SJSA1 (cell line): ENCODE measurements at places on chromosomes 7 and 10.

DNA sequence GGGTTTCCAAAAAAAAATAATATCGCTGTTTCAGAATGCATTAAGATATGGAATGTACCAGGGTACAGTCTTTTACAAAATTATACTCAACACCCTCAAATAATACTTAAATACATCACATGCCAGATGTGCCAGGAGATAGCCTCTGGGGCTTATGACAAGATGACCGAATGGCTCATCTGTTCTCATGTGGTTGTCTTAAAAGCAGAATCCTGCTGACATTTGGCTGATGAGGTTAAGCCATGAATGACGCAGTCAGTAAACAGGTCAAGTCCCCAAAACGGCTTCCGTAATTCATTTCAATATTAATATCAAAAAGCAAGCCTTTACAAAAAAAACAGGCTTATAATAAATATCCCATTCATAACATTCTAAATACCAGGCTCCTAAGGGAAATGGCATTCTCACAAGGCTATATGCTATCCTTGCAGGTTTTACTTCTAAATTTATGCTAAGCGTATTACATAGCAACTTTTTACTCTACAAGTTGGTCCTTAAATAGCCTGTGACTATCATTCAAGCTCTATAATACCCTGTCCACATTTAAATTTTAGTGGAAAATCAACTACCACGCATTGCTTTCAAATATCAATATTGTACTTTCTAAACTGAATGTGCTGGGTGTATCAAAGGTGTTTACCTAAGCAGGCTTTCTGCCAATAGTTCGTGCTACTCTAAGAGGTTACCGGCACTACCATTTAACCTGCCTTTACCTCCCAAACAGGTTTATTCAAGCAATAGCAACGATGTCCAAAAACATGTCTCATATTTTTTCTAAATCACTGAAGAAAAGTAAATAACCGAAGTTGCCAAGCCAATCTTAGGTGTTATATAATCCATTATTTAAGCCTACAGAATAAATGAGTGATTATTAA is 15.6 kb downstream of the SMURF1 start:
- DNase-seq = no peak

DNA sequence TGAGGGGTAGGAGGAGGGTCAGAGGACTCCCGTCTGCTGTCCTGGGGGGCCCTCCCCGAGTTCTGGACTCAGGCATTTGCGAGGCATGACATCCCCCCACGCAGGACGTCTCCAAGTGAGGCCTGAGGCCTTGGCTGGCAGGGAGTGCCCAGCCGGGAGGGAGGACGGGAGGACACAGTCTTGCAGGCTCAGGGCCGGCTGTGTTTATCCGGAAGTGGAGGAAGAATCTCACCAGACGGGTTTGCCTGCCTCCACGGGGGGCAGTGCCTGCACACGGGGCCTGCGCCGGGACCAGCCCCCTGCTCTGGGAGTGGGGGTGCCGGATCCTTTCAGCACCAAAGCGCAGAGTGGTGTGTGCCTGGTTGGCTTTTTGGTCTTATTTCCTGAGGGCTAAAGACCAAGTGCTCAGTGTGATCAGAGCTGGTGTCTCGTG is 10.9 kb downstream of the PWWP2B start:
- DNase-seq = no peak

GRCh38 chr7:40474790-40475680 is 340.2 kb downstream of the SUGCT start:
- no peak for DNase-seq

GRCh38 chr10:114010316-114010715 is 33.4 kb upstream of the ADRB1 start:
- DNase-seq = no peak

DNA sequence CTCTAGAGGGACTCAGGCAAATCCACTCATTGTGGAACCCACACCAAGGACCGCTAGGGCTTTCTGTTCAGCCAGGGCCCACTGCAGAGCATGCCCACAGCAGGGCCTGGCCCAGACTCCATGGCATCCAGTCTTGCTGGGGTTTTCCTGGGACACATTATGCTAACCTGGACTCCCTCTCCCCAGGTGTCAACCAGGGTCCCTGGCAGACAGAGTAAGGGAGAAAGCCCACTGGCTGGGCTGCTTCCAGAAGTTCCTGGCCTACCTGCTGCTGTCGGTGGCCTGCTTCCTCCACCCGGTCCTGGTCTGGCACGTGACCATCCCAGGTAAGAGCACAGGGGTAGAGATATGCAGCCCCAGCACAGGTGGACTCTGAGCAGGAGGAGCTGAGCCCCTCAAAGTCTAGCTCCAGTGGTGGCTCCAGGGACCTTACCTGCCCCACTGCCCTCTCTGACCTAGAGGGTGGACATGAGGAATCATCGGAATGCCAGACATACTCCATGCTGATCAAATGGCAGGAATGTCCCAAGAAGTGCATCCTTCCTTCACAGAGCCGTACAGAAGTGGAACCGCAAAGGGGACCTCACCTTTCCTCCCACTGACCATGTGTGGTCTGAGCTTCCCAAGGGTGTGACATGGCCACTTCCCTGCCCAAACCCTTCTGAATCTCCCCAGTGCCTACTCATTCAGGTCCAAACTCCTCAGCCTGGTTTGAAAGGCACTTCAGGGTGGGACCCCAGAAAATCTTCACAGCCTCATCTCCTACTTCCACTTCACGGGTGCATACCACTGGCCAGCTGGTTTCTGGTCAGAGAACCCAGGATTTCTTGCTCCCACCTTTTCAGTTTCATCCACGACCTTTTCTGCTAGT is 22.5 kb downstream of the TMEM72 start:
- DNase-seq = peak; percentile 36

- no peak for DNase-seq
These were observed 119.7 kb upstream of the YAE1 start for GRCh38 chr7:39446546-39446945.

DNA sequence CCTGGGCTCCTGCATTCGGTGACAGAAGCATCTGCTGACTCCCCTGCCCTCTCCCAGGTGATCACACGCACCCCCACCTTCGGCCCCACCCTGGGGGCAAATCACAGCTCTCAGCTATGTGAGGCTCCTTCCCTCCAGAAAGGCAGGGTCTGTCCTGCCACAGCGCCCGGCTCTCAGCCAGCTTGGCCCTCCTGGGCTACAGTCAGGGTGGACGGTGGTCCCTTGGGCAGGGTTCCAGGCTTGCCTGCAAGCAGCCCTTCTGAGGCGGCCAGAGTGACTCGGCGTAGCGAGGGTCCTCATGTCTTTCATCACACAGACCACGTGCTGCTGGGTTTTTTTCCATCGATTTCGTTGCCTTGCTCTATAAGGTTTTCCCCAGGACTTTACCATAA is 53.6 kb upstream of the EBF3 start:
- no peak for DNase-seq

DNA sequence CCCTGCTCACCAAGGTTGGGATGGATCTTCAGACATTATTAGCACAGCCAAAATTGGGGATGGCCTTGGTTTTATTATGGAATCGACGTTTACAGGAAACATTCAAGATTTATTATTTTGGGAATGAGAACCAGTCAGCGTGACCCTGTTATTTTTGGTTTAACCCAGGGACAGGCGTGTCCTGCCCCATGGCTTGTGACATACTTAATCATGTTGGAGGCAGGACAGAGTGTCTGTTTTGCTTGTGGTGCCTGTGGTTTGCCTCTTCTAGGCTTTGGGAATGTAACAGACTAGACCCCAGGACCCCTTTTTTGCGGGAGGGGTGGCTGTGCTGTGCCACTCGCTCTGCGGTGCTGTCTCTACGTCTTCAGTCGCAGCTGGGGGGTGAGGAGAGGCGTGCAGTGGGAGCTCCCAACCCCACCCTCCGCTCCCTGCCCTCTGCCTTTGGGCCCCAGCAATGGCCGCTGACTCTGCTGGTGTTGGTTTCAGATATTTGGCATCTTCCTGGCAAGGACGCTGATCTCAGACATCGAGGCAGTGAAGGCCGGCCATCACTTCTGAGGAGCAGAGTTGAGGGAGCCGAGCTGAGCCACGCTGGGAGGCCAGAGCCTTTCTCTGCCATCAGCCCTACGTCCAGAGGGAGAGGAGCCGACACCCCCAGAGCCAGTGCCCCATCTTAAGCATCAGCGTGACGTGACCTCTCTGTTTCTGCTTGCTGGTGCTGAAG is 20.1 kb upstream of the SH2D4B start:
- DNase-seq = no peak

DNA sequence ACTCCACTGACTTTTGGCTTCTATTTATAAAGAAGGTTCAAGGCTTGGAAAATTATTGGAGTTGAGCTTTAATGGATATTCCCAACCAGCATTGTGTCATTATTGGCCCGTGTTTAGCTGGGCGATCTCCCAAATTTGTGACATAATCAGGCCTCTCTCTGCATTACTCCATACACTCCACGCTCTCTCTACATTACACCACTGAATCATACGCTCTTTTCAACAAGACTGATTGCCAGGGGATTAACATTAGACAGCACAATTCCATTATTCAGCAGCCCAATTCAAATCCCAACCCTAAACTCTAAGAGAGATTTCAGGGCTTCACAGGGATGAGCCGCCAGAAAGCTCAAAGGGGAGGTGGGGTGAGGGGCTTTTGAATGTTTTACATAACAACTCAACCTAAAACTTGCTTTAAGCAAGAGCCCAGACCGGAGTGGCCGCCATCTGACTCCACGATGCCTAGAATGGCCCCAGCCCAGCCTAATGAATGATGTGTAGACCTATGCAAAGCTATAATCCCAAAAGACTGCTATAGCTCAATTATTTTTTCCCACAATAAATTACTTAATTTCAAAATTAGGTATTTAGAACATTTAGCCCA is 61.8 kb downstream of the FGFR2 start:
- DNase-seq = no peak

- DNase-seq = peak; percentile 89
These were observed 70.2 kb downstream of the ZRANB1 start for GRCh38 chr10:125011926-125012705.

GRCh38 chr7:67487316-67487715 is 490.7 kb downstream of the TYW1 start:
- DNase-seq = no peak

GRCh38 chr7:29306319-29306991 is 111.9 kb downstream of the CHN2 start:
- no peak for DNase-seq

GRCh38 chr7:142793156-142793555 is 22.4 kb downstream of the PRSS2 start:
- DNase-seq = no peak

DNA sequence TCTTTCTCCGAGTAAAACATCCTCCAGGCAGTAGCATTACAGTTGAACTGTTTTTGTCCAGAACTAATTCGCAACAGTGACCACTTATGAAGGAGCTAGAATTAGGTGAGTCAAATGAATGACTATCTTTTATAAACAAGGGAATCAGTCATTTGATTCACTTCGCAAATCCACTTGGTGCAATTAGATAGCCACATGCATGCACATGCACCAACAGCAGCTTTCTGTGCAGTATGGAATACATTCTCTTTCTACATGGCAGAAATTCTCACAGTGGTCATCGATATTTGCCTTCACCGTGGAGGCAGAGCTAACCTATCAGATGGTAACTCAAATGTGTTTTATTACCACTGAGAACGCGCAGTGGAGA is 118.8 kb downstream of the CDK6 start:
- no peak for DNase-seq

GRCh38 chr7:79459381-79459780 is 5.9 kb upstream of the MAGI2 start:
- DNase-seq = no peak

DNA sequence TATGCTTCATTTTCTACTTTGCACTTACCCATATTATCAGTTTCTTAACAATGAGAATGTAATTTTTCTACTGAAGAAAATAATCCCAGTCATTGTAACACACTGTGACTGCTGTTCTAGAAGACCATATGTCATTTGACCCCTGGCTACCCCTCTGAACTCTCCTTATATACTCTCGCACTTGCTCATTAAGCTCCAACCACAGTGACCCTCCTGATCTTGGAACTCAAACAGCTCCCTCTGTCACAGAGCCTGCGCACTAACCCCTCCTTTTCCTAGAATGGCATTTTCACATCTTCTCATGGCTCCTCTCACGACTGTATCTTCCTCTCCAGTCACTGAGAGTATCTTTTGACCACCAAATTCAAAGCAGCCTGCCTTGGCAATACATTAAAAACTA is 169.7 kb downstream of the CACNA2D1 start:
- no peak for DNase-seq

GRCh38 chr10:100828738-100829096 is 83.3 kb downstream of the PAX2 start:
- DNase-seq = no peak

DNA sequence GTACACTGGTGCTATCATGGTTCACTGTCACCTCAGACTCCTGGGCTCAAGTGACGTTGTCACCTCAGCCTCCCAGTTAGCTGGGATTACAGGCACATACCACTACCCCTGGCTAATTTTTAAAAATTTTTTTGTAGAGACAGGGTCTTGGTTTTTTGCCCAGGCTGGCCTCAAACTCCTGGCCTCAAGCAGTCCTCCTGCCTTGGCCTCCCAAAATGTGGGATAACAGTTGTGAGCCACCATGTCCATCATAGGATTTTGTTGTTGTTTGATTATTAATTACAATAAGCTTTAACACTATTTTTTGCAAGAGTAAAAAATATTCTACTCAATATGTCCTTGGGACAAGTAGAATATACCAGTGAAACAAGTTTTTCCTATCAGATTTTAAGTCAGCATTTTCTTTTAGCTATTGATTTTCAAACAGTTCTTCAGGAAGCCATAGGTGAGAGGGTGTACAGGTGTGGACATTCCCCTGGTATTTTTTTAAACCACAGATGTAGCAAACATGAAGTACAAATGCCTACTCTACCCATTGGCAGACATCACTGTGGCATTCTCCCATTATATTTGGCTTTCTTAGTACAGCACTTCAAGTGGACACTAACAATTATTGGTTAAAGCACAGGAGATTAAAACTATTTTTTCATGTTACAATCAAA is 18.7 kb downstream of the KMT2E start:
- DNase-seq = no peak

DNA sequence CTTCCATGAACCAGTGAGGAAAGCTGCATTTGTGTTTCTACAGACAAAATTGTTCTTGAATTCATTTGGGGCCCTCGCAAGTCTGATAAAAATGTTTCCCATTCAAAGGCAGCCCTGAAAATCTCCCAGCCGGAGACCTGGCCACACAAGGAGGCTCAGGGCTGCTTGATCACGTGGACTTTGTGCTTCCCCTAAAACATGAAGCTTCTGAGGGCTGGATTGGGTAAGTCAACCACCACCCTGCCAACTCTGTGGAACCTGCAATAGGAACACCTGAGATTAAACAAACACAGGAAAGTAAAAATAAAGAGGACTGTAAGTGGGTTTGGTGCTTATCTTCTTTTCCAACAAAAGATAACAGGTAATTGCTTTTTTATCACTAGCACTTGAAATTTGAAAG is 133.8 kb downstream of the C10orf90 start:
- DNase-seq = no peak

GRCh38 chr10:67669978-67670377 is 26.0 kb downstream of the CTNNA3 start:
- no peak for DNase-seq

- no peak for DNase-seq
These were observed 213.9 kb downstream of the ELFN1 start for GRCh38 chr7:1883834-1884582.
